Caudate nucleus (tissue), 63 donors: ENCODE measurements at places on chromosomes 5 and 9.
A peak's percentile ranks its signal among the peaks of the same experiment; 100 is the strongest.

GRCh38 chr9:14353222-14354056, 39.5 kb upstream of the NFIB start:
- DNase-seq = peak; percentile 85

- DNase-seq = no peak
Observed at GRCh38 chr5:98773214-98773463, 324 bp upstream of the RGMB start.

DNA sequence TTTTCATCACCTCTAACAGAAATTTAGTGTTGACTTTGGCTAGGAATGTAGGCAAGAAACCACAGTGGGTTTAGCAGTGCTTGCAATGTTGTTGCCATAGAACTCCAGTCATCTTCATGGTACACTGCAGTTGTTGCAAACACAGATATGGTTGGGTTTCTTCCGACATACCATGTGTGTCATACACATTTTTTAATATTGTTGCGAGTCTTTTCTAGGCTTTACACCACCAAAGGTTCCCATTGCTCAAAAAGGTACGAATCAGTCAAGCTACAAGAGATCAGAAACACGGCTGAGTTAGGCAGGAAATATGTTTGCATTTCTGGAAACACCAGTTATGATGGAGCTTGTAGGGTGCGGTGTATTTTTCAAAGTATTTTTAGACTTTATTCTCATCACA, 172.4 kb downstream of the SYK start:
- DNase-seq = no peak

DNA sequence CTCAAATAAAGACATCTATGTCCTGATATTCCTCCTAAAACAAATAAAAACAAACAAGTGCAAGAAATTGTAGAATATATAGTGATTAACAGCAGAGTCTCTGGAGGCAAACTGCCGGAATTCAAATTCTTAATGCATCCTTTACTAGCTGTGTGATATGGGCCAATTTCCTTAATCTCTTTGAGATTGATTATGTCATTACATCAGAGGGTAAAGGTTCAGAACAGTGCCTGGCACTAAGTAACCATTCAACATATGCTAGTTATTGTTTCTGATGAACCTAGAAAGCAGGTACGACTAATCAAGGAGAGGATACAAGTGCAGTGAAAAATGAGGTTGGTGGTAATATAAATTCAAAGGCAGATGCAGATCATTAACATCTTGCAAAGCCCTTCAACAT, 81.1 kb upstream of the ADAMTS19 start:
- no peak for DNase-seq

GRCh38 chr5:54022223-54022622, 288.1 kb downstream of the ARL15 start:
- no peak for DNase-seq

GRCh38 chr5:8340739-8341344, 471.9 kb downstream of the MTRR start:
- no peak for DNase-seq
